Stimulated activated CD8-positive, alpha-beta memory T cell treated with anti-CD3 and anti-CD28 coated beads, Interleukin-4, amount 100 ng/mL, for 48 hours (primary cell): ENCODE measurements at places on chromosomes 13 and 19.
A peak's percentile ranks its signal among the peaks of the same experiment; 100 is the strongest.

- DNase-seq: no peak
These were observed 10.0 kb downstream of the COMP start for GRCh38 chr19:18781047-18781600.

DNA sequence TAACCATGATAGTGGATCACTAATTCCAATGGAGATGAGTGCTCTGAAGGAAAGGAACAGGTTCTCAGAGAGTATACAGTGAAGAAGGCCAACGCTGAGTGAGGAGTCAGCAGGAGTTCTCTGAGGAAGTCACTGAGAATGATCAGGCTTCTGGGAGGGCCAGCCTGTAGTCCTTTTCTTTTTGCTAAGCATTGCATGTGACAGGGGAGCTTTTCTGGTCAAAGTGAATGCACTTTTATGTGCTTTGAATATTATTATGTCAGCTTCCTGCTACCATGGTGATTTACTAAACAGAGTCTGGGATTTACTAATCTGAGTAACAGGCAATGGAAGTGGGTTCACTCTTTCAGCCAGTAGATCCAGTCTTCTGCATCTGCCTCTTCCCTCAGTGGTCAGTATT, 81.1 kb upstream of the SERP2 start:
- DNase-seq: no peak

DNA sequence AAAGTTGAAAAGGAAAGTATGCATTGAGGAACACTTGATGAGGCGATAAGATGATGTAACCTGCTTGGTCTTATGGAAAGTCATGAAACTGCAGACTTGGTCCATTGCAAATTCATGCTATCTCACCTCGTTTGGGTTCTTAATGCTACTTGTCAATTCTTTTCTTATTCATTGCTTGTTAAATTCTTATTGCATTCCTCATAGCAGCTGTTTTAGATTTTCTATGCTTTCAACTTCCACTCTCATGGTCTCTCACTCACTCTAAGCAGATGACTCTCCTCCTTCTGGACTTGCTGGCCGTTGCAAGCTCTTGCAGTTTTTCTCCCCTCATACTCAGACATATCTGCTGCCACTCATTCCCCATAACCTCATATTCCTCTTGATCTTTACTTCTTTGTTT, 67.8 kb upstream of the CSNK1A1L start:
- DNase-seq: no peak

DNA sequence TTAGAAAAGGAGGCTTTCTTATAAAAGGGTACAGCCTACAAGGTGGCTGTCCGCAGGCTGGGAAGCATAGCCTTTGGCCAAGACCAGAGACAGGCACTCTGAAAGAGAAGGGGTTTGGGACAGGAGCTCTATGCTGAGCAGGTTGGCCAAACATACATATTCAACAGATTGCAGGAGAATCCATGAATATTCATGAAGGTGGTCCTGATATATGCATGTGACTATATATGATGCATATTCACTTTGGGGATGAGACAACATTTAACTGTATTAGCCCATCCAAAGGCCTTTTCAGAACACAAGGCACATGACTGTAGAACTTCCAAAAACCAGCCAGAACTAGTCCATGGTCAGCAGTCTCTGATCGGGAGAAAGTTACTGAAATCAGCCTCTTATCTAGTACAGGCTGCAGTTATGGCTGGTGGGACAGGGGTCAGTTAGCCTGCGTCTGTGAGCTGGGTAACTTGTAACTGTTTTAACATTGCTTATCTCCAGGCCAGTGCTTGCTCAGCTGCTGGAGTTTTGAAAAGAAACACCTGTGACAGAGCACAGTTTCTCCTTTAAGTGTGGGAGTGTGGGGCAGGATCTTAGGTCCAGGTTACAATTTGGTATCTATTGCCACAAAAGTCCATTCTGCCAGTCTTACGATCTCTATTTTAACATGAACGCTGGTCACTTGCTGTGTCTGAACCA, 924.2 kb downstream of the UQCRFS1 start:
- DNase-seq: no peak

DNA sequence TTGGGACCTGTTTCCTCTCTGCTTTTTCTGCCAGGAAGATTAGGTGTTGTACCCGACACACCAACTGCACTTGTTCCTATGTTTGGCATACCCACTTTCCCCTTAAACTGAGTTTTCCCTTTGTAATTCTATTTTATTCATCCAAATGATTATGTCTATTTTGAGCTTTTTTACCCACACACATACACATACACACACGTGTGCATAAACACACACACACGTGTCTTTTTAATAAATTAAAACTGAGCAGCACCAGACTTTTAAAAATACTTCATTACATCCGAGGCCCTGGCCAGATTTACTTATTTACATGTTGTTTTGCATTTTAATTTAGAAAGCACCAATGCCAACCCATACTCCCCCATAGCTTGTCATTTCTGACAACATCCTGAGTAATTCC, 350.0 kb downstream of the DNAJC15 start:
- DNase-seq: no peak

GRCh38 chr13:51935326-51936171, 73.8 kb downstream of the CCDC70 start:
- no peak for DNase-seq

GRCh38 chr13:28574617-28575142, 79.8 kb upstream of the FLT1 start:
- peak; percentile 44 for DNase-seq

- DNase-seq: no peak
These were observed 24.1 kb upstream of the PTPRS start for GRCh38 chr19:5364674-5365073.

DNA sequence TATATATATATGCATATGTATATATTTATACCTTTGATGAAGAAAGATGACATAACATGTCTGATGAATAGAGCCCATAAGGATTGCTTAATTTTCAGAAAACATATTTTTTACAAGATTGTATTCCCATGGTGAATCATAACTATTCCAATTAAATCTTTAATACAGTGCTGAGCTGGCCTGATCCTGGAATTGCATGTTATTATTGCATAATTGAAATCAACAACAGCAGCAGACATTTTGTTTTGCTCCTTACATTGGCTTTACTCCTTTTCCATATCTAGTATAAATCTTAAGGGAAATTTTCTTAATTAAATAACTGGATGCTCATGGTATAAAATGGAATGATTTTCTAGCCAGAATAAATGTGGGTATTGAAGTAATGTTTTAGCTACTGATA, 22.0 kb downstream of the POSTN start:
- no peak for DNase-seq

DNA sequence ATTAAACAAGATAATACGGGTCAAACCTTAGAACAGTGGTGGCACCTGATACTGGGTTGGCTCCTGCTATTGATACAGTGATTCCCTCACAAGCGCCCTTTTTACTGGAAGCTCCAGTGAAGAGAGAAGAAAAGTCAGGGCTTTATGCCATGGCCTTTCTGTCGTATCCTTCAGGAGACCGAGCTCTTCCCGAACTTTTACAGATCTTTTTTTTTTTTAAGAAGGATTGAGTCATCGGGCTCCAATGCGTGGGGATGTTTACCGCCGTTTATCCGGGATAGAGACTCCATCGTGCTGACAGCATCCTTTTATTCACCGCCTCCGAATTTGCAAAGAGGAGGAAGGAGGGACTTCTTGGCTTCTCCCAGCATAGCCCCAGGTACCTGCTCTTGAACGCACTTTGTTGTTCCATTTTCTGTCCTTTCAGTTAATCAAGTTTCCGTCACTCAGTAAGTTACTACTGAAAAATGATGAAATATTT, 574 bp downstream of the ZNF227 start:
- DNase-seq: peak; percentile 25

DNA sequence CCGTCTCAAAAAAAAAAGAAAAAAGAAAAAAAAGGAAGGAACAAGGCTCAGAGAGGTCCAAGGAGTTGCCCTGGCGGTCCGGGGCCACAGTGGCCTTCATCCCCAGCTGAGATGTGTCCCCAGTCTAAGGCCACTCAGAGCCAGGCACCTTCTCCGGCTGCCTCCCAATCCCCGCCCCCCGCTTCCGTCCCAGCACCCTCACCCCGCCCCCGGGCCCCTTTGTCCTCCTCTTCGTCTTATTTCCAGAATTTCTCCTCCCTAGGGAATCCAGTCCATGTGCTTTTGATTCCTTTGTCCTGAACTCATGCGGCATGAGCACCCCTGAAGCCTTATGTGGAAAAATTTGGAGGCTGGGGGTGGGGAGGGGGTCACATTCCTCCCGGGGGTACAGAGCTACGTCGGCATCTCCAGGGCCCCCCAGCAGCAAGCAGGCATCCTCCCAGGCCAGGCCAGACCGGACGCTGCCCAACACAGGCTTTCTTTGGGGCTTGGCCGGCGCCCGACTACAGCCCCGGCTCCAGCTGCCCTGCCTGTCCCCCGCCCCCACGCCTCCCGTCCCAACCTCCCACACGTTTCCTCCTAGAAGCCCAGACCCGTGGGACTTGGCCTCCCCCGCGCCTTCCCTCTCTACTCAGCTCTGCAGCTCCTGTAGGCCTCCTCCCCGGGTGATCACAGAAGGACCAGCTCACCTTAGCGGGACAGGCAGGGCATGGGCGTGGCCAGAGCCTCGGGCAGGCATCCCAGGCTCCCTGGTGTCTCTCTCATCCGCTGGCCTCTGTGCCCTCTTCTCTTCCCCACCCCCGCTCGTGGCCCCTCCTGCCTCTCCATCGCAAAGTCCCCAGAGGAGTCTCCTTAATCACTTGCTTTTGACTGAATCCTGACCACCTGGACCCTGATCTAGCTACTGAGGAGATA, 17.8 kb upstream of the ADGRE5 start:
- peak; percentile 85 for DNase-seq

GRCh38 chr13:73932091-73932490, 202.1 kb downstream of the KLF12 start:
- no peak for DNase-seq

DNA sequence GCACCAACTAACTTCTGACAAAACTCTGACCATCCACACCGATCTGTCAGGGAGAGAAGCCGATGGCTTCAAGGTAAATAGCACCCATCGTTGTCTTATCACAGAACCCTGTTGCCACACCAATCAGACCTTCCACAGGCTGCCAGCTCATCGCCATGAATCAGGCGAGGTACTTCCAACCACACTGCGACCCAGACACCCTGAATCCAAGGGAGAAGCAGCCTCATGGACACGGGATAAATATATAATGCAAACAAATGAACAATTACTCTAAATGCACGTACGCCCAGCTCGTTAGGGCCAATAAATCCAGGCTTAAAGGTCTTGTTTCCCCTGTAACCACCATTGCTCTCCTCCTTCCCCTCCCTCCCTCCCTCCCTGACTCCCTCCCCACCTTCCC, 20.8 kb downstream of the RANBP3 start:
- DNase-seq: no peak

DNA sequence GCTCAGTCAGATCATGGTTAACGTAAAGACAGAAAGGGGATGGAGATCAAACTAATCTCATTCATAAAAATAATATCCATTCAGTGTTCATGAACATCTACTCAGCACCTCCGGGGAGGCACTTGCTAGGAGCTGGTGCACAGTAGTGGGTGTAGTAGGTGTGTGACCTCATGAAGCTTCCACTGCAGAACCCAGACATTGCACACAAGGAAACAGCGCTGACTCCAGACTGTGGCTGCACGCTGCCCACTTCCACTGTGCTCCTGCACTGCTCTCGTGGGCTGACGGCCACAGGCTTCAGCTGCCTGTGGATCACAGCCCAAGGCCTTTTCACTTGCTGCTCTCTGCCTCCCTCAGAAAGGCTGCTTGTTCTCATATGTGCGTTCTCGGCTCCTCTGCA, 214.4 kb upstream of the ZNF507 start:
- DNase-seq: no peak

- peak; percentile 74 for DNase-seq
These were observed at the start of gene LCP1 for GRCh38 chr13:46181840-46182490. LCP1 (minus strand) TSS chr13:46182177; CDS start chr13:46159662, 22,515 bp downstream.

- no peak for DNase-seq
These were observed 37.5 kb downstream of the RAB20 start for GRCh38 chr13:110523838-110524540.

DNA sequence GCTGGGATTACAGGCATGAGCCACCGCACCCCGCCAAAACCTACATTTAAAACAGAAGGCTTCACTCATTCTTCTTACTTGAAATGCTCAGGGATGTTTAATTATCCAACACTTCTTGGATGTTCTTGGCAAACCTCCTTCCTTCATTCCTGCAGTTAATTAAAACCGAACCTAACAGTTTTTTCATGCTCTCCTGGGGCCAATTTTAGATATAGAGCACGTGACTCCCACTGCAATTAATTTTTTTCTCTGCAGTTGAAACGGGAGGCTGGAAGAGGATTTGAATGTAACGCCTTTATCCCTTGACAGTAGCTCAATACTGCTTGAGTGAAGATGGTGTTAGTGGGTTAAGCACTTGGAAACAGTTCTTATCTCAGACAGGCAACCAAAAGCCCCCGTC, 4.6 kb upstream of the ACTL9 start:
- DNase-seq: no peak

DNA sequence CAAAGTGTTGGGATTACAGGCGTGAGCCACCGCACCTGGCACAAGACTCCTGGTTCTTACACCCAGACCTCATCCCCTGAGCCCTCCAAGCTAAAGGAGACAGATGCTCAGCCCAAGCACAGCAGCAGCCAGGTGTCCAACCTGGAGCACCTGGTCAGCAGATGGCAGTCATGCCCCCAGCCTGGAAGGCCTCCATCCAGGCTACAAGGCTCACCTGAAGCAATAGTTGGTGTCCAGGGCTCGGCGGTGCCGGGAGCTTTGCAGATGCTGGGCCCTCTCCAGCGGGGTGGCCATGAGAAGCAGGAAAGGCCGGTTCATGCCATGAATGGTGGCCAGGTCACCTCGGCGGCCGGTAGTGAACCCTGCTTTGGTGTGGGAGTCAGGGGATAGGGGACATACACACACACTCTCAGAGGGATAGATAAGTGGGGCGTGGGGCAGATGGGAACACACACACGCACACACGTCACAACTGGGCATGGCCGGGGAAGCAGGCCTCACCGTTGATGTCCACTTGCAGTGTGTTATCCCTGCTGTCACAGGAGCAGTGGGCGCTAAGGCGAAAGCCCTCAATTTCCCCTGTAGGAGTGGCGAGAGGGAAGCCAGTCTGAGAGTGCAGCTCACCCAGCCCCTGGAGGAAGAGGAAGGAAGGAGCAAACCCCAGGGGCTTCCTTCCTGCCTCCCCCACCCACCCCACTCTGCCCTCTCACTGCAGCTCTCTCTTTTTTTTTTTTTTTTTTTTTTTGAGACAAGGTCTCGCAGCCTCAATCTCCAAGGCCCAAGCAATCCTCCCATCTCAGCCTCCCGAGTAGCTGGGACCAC, 11.8 kb downstream of the TGFB1 start:
- DNase-seq: no peak

GRCh38 chr19:49952906-49953305, 8.1 kb downstream of the SIGLEC11 start:
- no peak for DNase-seq

DNA sequence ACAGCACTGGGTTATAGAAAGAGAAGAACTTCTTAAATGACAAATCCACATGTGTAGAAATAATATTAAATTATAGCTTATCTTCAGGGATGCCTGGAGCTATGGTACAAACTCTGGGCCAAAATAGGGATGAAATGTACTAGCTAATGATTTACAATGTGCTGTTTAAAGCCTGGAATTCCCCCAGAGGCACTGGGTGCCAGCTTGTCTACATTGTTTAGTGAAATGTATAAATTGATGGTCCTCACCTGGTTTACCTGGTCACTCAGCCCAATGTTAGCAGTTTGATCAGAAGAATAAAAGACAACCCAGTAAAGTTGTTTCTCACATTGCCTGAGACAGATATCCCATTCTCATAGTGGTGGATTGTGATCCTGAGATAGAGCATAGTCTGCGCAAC, 597.2 kb downstream of the DIAPH3 start:
- DNase-seq: no peak

GRCh38 chr13:94703721-94704314, 8.5 kb downstream of the SOX21 start:
- no peak for DNase-seq

- peak; percentile 62 for DNase-seq
These were observed 13.6 kb downstream of the ACP4 start for GRCh38 chr19:50803633-50804419.
